ENCODE measurements at places on chromosomes 16 and 17. TPM values are rescaled to one million over a fixed set of nuclear protein-coding genes. Genes with fewer than 3 reads are reported as not detected.

Gene FN3KRP
- 11.6 TPM for total RNA-seq

Gene KRTAP3-1
- total RNA-seq: not detected

Gene FNDC8
- not detected for total RNA-seq

Gene PYCARD
- 103 TPM for total RNA-seq

Gene STUB1
- 114 TPM for total RNA-seq

All from fibroblast of lung (primary cell).